ENCODE measurements at places on chromosomes 5 and 9.

- no peak for DNase-seq
Measured at GRCh38 chr5:61653807-61654580, 321.9 kb downstream of the ZSWIM6 start.

DNA sequence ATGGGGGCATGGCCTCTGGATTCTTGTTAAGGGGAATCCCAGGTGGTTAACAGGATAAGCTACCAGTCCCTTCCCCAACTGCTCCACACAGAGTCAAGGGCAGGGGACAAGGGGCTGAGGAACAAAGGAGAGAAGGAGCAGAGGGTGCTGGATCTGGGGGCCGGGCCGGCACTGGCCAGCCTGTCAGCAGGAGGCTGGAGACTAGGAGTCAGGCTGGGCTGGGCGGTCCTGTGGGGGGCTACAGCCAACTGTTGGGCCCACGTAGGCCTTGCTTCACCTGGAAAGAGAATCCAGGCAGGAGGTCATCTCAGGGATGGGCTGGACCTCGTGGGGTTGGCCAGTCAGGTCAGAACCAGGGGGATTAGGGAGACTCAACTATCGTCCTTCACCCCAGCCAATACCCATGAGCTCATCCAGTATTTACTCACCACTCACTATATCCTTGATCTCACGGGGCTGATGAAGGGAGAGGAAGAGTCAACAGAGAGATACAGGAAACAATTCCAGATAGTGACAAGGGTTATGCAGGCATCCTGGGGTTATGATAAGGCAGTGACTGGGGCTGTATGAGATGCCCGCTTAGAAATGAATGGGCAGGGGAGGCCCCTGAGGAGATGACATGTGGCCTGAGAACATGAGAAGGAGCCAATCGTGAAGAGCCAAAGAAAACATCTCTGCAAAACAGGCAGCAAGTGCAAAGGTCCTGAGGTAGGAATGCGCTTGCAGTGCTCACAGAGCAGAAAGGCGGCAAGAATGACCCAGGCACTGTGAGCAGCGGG, 47.9 kb upstream of the SLC25A51 start:
- no peak for DNase-seq

DNA sequence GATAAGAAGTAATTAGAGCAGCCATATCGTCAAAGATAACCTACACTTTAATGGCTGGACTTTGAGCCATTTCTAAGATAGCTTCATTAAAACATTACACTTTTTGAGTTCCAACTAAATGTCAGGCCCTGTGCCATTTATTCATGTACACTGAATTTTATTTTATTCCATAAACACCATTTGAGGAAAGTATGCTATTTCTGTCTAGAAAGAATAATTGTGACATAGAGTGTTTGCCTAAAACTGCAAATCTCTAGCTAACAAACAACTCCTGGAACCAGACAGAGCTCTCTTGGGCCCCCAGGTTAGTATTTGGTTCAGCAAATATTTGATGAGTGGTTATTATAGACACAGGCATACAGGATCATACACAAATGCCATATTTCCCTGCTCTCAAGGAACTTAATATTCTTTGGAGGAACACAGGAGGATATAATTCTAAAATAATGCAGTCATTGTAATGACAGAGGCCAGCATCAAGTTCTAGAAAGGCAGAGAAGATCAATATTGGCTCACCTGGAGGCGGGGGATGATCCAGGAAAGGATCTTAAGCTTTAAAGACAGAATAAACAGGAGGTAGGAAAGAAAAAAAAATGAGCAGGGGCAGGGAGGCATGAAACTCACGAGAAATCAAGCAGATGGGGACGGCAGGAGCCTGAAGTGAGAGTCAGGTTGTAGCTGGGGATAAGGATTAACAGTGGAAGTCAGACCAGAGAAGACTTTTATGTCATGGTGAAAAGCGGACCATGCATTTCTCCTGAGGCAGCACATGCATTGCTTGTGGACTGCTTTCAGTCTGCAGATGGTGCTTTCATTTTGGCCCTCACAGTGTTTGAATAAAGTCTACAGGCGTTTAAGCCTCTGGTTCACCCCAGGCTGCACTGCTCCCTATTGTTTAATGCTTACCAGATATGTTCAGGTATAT, 127.7 kb downstream of the GCNT1 start:
- DNase-seq, result no peak

DNA sequence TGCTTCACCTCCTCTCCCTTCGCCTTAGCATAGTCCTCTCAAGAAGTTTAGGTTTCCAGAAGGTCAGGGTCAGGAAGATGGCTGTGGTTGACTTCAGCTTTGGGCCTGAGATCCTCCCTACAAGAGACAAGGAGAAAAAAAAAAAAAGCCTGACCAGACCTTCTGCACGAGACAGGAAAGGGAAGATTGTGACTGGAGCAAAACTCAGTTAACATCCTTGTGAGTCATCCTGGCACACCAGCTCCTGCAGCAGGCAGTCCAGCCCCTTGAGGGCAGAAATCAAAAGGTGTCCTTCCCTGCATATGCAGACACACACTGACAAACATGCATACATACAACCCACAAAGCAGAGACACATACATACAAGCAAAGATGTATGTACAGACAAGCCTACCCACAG, 18.0 kb upstream of the ENHO start:
- DNase-seq, result peak; percentile 84

DNA sequence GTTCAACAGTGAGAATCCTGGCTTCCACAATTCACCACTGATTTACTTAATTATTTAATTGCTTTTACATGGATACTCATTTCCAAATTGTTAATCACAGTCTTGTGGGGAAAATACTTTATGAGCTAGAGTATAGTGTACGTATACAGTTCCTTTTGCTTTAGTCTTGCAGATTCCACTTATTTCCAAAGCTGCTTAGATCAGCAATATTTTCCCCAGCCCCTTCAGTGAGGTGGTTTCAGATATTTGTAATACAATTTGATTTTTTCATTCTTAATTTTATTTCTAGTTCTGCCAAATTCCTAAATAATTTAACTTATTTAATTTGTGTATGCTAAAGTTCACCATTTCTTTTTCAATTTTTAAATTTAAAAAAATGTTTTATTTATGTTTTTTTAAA, 40.3 kb upstream of the GABRA6 start:
- no peak for DNase-seq

DNA sequence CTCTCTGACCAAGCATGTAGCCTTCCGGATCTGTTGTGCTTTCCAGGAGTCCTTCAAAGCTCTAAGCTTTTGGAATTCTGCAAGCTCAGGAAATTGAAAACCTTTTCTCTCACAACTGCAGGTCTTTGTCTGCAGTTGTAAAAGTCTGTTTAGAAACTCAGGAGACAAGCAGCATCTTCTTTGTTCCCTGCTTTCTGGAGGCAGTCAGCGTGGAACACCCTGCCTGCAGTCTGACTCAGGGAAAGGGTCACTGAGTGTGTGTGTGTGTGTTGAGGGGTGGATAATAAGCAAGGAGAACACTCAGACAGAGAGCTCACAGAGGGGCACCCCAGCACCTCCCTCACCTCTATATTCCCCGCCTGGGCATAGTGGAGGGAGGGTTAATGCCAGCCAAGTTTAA, 29.1 kb downstream of the KCNIP1 start:
- DNase-seq, result no peak

DNA sequence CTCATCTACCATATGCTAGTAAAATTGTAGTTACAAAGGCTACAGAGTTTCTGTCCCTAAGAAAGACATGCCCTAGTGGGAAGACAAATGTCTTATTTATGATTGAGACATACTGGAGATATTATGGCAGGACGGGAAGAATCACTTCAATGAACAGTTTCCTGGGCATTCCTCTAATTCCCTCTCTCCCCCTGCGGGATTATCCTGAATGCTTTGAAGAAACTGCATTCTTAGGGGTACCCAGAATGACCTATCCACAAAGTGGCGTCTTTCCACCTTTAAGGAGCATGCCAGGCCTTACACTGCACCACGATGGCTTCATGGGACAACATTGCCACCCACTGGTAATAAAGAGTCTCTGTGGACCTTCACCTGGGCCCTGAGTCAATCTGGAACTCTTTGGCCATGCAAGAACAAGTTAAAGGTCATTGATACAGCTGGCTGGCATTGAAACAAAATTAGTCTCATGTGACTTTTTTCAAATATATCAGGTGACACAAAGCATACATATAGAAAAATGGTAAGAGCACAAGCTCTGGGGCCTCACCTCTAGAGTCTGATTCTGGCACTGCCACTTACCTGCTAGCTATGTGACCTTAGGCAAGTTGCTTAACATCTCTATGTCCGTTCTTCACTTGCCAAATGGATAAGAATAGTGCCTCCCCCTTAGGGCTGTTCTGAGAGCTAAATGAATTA, 32.0 kb downstream of the ANKRD55 start:
- peak; percentile 77 for DNase-seq

DNA sequence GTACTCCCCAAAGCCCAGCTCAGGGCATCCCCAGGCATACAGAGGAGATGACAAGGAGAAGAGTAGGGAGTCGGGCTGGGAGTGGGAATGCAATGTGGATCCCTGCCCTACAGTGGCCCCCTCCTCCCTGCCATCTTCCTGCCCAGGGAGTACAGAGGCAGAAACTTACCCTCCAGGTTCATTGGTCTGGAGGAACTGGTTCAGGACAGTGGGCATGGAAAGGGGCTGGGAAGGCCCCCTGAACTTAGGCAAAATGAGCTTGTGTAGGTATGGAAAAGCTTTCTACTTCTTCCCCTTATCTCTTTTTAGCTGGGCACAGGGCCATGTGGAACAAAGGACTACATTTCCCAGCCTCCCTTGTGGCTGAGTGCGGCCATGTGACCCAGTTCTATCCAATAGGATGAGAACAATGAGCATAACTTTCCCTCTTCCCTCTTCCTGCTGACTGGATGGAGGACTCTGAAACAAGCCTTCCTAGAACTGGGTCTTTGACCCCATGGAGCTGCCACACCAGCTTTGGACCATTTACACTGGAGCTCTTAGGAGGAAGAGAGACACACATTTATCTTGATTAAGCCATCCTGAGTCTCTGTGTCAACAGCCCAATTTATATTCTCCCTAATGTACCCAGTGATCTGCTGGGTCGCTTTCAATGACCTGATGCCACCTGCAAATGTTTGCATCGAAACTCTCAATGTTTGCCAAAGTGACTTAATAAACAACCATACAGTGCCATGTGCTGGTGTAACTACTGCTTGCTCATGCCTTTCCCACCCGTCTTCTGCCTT, 25.0 kb upstream of the HMCN2 start:
- DNase-seq, result peak; percentile 72

- peak; percentile 44 for DNase-seq
Measured at GRCh38 chr5:71891856-71892255, 172.8 kb downstream of the CARTPT start.

DNA sequence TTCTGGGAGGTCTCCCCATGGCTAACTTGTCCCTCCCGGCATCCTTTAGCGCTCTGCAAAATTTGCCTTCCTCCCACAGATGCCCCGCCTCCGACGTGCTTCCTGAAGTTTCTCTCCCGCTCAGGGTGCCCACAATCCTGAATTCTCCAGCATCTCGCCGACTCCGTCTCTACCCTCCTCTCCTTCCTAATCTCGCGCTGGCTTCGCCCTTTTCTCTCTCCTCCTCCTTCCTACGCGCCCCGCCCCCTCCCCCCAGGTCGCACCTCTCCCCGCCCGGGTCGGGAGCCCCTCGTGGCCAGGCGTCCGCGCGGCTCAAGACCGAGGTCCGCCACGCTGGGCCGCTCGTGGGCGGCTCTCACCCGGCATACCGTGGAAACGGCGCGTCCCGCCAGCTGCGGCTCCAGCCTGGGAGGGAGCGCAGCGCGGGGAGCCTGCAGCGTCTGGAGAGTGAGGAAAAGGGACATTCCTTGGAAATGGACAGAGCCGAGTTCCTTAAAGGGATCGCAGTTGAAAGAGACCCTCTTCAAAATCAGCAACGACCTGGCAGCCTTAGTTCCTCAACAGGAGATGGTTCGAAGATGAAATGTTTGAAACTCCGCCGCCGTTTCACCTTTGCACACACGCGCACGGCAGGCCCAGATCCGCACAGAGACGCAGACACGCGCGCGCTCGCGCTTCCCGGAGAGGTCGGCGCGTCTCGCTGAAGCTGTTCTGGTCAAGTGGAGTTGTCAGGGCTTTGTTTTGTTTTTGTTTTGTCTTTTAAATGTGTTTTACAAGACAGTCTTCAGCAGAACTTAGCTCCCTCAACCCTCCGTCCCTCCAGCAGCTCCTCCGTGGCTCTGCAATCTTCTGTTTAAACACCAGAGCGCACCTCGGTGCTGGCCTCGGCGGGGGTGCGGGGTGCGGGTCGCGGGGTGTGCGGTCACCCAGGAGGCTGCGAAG, 5.0 kb upstream of the IRX2 start:
- DNase-seq, result peak; percentile 81

Measured in AG08395 (cell line).